CD4-positive, alpha-beta T cell treated with Interleukin-2 at 100 ng/mL for 4 hours (primary cell): ENCODE measurements at places on chromosomes 3 and 15.

GRCh38 chr3:158925021-158925420 lies 123.2 kb downstream of the MFSD1 start:
- DNase-seq: no peak

- no peak for DNase-seq
Observed at GRCh38 chr3:164190566-164190965, 887.7 kb downstream of the SI start.

GRCh38 chr15:70358011-70358819 lies 260.5 kb upstream of the TLE3 start:
- DNase-seq: no peak

GRCh38 chr3:156803952-156804741 lies 22.0 kb upstream of the LEKR1 start:
- no peak for DNase-seq

- no peak for DNase-seq
Observed at GRCh38 chr3:58749948-58750347, 83.4 kb upstream of the FAM3D start.
